ENCODE measurements at places on chromosomes 3 and 15.

DNA sequence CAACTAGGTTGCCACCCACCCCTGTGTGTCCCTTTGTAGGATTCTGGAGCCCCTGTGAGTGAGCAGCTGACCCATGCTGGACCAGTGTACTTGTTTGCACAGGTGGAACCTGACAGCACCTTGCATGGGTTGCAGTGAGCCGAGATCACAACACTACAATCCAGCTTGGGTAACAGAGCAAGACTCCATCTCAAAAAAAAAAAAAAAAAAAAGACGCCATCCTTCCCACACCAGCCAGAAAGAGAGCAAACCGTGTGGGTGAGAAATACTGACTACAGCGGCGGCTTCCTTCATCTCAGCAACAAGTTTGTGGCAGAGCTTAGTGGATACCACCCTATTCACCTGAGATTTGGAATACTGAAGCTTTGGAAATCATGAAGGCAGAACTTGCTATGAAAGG lies 746 bp upstream of the CD80 start:
- no peak for DNase-seq

- DNase-seq: no peak
Measured at GRCh38 chr15:54618120-54618519, 578.6 kb downstream of the RSL24D1 start.

DNA sequence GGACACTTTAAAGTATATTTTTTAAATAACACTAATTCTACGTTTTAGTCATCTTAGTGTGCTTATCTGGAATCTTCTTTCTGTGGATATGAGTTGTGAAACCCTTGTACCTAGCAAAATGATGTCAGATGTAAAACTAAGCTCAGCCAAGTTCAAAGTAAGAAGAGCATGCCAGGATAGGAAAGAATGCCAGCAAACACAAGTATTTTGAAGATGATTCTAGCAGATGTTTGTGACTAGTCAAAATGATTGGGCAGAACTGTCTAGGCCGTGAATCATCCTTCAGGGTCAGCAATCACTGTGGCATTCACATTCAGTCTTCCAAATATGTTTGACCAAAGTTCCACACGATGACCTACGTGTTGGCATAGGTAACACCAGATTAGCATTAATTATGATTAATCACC lies 5.4 kb upstream of the PLOD2 start:
- no peak for DNase-seq

DNA sequence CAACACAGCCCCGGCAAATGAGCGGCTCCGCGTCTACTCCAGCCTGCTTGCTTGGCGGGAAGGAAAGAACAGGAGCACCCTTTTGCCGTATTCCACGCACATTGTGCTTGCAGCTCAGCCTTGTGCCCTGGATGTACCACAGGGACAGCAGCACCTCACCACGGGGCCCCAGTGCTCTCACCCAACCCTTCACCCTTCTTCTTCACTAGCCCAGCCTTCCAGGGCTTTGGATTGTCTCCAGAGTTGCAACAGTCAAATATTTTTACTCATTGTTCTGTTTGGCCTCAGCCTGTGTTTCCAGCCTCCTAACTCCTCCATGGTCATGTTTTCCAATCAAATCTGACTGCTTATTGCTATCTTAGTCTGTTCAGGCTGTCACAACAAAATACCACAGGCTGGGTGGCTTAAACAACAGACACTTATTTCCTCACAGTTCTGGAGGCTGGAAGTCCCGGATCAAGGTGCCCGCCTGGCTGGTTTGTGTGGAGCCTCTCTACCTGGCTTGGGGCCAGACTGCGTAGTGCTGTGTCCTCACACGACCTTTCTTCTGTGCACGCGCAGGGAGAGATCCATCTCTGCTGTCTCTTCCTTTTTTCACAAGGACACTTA lies 79.2 kb upstream of the ABHD17C start:
- no peak for DNase-seq

DNA sequence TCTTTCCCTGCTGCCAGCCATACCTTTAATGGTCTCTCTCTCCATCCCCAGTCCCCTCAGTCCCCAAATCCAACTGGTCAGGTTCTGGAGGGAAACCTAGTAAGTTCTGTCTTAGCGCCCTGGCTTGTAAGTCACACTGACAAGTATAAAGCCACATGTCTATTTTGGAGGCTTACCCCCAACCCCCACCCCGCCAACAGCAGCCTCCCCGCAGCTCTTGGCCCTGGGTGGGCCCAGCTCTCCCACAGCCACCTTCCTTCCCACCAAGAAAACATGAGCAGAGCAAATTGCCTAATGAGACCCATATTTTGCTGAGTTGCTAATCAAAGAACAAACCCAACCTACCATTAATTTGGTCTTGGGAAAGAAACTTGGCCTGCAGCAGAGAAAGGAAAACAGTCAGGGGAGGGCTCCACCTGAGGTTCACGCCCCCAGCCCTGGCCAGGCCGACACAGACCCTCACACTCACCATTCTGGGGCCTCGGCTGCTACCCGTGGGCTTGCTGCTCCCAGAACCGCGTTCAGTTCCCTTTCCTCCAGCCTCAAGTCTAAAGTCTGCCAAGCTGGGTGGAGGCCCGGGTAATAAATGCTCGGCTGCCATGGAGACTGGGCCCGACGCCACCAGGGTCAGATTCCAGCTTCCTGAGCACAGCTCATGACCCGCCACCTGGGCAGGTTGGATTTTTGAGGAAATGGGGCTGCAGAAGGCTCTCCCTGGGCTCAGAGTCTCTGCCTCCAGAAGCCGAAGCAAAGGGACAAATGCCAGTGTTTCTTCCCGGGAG lies at the start of gene CALML4:
Gene CALML4 (minus strand): TSS at position 557 of the 782 bp plus-strand sequence. CDS start 85 bp downstream, at position 472.
- DNase-seq: no peak

- peak; percentile 24 for DNase-seq
Measured at GRCh38 chr15:32683906-32684584, 33.8 kb upstream of the GREM1 start.

DNA sequence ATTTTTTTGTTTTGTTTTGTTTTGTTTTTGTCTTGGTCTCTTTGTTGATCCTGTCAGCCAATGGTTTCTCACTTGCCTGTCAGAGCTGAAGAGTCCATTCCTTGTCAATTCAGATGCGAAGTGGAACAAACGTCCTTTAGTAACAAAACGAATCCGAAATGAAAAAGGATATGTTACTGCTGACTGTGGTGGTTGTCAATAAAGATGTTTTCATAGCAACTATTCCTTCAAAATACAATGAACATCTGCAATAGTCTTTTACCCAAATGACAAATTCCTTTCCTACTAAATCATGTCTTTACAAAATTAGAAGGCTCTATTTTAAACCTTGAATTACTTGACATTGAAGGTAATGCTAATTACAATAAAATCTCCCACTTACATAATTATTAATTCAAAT lies 134.7 kb downstream of the SERPINI1 start:
- DNase-seq: no peak

DNA sequence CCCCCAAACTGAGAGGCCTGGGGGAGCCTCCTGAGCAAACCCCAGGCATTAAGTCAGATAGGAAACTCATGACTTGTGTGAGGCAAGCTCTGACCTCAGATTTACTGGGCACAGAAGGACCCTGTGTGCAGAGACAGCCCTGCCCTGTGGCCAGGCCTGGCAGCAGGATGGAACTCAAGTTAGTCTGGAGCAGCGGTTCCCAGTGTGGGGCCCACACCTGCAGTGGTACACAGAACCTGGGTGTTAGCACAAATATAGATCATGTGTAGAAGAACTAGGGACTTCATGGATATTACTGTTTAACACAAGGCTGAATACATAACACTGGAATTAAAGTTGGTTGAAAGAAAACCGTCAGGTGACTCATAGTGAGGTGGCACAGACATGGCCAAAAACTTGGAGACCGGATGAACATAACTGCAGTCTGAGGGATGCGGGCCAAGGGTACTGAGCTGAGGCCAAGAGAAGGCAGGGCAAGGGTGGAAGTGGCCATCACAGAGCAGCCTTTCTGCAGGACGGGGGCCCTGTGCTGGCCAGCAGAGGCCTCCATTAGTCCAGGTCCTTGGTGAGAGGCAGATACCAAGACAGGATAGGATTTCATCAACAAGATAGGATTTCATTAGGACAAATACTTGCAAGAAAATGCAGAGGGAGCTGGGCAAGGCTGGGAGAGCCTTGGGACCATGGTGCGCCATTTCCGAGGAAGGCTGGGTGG lies 40.9 kb downstream of the IRAK2 start:
- DNase-seq: no peak

DNA sequence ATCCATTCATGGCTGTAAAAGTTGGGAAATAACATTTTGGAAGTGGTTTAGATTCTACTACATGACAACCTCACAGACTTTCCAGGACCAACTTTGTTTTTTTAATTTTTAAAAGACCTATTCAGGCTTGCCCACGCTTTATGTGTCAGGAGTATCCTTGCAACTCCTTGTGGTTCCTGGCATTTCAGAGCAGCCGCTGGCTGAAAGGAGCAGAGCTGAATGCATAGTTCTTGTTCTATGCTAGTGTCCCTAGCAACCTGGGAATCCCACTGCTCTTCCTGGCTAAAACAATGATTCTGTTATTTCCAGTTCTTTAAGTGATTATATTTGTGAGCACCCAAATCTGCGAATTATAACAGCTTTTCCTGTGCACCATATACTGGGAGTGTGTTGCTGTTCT lies 34.9 kb downstream of the CP start:
- no peak for DNase-seq

DNA sequence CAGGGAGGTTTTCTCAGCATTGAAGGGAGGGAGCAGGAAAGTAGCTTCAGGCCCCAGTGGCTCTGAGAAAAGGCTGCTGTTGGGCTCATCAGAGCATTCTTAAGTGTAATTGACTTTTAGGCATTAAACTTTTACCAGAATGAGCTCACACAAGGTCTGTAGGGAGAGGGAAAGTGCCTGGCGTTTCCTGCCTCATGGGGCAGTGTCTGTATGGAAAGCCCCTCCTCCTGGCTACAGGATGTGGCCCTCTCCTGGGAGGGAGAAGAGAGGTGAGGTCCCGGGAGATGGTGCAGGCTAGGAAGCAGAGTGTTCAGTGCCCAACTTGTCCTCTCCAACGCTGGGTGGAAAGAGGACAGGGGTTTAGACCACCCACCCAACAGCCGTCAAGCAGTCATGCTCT lies 21.3 kb upstream of the SCN10A start:
- DNase-seq: no peak

GRCh38 chr3:194880940-194881925 lies 195.6 kb downstream of the FAM43A start:
- no peak for DNase-seq

- DNase-seq: no peak
Measured at GRCh38 chr3:131962982-131963381, 71.8 kb downstream of the CPNE4 start.

DNA sequence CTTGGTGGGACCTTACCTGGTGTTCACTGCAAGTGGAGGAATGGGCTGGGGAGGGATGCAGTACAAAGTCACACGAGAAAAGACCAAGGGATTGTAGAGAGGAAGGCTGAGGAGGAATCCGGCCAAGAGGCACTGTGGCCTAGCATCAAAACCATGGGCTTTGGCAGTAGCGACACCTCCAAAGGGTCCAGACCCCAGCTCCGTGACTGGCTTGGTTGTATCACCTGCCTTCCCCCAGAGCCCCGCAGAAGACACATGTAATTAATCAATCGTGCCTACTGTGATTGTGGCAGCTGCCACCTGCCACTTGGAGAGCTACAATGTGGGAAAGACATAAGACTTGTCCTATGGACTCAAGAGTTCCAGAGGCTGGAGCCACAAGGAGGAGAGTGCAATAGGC lies 54.7 kb downstream of the ST8SIA2 start:
- DNase-seq: no peak

DNA sequence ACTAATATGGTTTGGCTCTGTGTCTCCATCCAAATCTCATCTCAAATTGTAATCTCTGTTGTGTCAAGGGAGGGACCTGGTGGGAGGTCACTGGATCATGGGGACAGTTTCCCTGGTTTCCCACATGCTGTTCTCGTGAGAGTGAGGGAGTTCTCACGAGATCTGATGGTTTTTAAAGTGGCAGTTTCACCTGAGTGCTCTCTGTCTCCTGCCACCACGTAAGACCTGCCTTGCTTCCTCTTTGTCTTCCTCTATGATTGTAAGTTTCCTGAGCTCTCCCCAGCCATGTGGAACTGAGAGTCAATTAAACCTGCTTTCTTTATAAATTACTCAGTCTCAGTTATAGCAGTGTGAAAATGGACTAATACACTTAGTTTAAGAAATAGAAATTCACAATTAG lies 228.9 kb downstream of the CD47 start:
- no peak for DNase-seq

DNA sequence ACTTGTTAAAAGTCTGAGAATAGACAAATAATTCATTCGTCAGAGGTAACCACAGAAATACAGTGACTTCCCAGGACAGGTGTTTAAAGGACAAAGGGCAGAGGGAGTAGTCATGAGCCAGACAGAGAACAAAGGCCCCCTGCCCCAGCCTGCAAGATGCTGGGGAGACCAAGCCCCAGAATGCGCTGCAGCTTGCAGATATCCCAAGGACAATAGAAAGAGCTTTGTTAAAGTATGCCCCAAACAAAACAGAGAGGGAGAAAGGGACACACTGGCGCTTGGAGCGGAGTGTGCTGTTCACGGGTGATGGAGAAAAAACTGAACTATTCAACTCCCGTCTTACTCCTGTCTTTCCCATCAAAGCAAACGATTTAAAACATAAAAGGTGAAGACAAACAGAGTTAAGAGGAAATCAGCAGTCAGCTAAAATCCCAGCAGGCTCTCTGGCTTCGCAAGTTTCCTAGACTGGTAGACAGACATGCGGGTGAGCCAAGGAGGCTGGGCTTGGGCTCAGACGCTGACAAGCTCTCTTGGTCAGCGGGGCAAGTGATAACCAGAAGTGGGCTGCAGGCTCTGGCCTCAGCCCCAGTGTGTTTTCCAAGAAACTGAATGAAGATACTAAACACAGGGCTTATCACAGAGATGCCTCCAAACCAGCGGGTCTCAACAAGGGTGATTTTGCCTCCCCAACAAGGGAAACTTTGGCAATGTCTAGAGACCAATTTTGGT lies 130.1 kb downstream of the UACA start:
- DNase-seq: no peak

DNA sequence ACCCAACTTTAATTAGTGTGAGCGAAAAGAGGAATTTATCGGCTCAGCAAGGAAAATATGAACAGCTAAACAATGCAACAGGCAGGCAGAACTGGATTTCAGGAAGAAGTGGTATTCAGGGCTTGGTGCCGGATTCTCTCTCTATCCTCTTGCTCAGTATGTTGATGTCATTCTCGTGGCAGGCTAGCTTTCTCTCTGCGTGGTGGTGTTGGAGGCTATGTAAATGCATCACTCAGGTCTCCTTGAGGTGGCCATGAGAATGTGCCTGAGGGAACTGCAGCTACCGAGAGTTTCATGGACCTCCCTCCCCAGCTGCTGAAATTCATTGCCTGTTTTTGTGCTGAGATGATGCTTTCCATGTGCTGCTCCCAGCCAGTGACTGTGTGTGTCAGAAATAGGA lies 18.3 kb upstream of the SYN2 start:
- DNase-seq: no peak

DNA sequence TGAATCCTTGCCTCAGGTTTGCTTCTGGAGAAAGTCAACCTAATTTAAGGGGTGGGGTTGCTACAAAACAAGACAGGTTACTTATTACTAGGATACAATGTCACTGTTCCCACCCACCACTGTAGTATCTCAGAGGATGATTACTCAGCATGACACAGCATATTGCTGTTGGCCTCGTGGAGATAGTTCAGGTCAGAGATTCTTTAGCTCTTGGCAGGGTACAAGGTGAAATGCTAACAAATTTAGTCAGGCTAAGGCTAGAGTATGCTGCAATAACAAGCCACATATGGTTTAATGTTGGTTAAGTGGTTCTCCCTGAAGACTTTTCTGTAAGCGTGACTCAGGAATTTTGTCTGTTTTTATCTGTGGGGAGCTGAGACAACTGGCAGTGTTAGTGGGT lies 161.8 kb downstream of the EDEM1 start:
- DNase-seq: no peak

- DNase-seq: peak; percentile 48
Measured at GRCh38 chr3:195715583-195716266, 5.1 kb upstream of the MUC20 start.

Measured in activated CD4-positive, alpha-beta T cell treated with anti-CD3 and anti-CD28 coated beads, Interleukin-2, amount 50 U/mL, for 16 hours (primary cell).